GM19239 (cell line): ENCODE measurements at places on chromosomes 12 and 14.
A peak's percentile ranks its signal among the peaks of the same experiment; 100 is the strongest.

- peak; percentile 50 for DNase-seq
Measured at GRCh38 chr12:131222329-131223139, 268.8 kb downstream of the ADGRD1 start.

DNA sequence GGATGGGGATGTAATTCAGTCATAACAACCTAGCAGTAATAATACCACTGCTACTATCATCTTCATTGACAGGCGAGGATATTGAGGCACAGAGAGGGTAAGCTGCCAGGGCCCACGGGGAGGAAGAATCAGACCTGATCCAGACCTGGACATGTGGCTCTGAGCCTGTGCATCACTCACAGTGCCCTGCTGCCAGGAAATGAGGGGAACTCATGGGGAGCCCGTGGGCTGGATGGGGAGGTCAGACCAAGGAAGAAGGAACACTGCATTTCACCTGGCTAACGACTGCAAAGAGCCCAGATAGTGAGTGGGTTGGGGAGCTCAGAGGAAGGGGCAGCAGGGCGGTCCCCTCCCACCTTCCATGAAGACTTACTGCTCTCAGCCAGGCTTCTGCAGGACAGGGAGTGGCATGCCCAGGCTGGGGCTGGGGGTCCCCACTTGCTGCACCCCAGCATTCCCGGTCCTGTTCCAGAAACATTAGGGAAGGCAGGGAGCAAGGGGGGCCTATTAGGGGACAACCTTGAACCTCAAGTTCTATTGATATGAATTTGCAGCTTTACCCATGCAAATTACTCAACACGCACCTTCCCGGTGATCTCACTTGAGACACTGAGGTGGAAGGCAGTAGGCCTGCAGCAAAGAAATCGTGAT, 37.7 kb downstream of the CALM1 start:
- DNase-seq = no peak

DNA sequence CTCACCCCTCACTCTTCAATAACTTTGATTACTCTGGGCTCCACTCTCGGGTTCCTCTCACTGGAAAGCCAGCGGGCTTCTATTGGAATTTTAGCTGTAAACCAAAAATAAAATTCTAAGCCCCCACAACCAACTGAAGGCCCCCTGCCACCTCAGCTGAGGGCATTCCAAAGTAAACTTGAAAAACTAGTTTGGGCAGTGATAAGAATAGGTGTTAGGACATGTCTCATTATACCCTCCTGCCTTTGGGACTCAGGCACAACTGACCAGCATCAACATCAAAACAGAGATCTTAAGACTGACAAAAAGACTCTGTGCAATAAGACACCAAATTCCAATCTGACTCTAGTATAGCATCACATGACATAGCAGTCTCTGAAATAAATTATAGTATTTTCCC, 11.9 kb upstream of the TSPAN9 start:
- DNase-seq = no peak

- no peak for DNase-seq
Measured at GRCh38 chr12:132514838-132515237, 24.9 kb downstream of the FBRSL1 start.

- DNase-seq = no peak
Measured at GRCh38 chr12:50326590-50327284, 43.4 kb upstream of the LIMA1 start.

GRCh38 chr12:55927588-55928502, at the start of gene PYM1:
TSS of gene PYM1 (minus strand) at chr12:55927894. CDS start at chr12:55927761, 133 bp downstream.
- DNase-seq = peak; percentile 41
